ENCODE measurements at places on chromosomes 7 and 10. TPM values are rescaled to one million over a fixed set of nuclear protein-coding genes. Genes with fewer than 3 reads are reported as not detected.

Gene TFR2
- 0.85 TPM for total RNA-seq

Gene H2BK1
- total RNA-seq, result not detected

Gene NODAL
- total RNA-seq, result not detected

Gene LIPJ
- total RNA-seq, result not detected
